ENCODE measurements at places on chromosomes 5 and 9.

- no peak for DNase-seq
These were observed 31.6 kb downstream of the DAP start for GRCh38 chr5:10729320-10730042.

DNA sequence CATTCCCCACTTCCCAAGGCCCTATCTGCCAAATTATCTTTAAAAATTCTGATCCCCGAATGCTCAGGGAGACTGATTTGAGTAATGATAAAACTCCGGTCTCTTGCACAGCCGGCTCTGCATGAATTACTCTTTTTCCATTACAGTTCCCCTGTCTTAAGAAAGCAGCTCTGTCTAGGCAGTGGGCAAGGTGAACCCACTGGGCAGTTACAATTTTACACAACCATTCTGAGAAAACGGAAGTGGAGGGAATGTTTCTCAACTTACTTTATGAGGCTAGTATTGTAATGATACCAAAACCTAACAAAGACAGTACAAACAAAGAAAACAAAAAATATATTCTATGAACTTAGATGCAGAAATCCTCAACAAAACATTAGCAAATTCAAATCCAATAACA lies 100.0 kb downstream of the MCTP1 start:
- no peak for DNase-seq

GRCh38 chr9:14911046-14911445 lies 818 bp upstream of the FREM1 start:
- no peak for DNase-seq

DNA sequence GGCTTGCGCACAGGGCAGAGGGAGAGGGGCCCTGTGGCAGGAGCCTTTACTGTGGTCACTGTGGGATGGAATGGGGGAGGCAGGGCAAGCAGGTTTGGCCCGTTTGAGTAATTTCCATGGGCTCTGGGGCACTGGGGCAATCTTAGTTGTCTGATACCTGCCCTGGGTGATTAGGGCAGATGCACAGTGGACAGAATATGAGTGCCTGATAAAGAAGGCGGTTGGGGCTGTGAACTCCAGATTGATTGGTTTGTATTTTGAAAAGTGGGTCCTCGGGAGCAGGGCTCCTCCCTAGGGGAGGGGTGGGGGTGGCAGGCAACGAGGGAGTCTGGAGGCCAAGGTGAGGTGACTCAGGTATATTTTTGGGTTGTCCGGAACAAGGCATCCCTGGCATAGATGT lies 247.5 kb downstream of the NSG2 start:
- DNase-seq, result no peak

DNA sequence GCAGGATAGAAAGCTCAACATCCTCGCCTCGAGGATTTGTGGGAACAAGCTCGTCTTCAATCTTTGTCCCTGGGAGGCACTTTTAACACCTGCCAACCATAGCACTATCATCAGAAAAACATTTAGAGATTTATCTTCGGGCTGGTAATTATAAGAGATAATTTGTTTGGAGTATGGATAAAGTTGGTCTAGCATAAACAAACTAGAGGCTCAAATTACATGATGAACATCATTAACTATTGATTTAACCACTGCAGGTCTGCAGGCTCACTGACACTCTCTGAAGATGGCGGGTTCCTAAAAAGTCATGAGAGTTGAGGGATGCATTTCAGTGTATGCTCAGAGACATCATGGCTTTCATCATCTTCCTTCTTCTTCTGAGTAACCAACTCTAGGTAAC lies 25.8 kb upstream of the PCA3 start:
- DNase-seq, result no peak

DNA sequence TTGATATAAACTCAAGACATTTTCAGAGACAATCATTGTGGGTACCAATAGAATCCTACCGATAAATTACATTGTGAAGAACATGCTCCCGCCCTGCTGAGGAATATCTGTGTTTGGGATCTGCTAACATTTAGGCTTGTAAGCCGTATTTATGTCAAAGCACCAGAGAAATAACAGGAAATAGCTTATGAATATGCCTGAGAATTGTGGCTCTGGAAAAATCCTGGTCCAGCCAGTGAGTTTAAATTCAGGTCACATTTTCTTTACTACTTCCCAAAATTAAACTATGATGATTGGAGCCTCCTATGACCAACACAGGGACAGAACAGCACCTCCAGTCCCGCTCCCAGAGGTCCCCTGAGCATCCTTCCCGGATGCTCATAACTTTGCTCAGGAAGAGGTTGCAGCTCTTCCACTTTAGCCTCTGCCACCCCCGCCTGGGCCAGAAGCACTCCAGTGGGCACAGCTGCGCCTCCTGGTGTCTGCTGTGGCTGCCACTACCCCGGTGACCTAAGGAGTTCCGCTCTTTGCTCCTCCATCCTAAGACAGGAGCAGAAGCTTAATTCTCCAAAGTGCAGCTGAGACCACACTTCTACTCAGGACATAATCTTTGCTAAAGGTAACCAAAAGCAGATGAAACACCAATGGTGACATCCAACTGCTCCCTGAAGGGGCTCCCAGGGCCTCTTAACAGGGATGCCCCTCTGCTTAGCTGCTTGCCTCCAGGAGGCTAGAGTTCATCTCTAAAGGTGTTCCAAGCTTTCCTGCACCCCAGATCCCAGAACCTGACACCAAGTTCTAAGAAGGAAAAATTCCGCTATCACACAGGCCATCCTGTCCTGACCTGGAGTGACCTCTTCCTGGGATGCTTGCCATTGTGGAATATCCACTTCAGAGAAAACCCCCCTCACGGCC lies 58.8 kb downstream of the SLC1A1 start:
- peak; percentile 6 for DNase-seq

DNA sequence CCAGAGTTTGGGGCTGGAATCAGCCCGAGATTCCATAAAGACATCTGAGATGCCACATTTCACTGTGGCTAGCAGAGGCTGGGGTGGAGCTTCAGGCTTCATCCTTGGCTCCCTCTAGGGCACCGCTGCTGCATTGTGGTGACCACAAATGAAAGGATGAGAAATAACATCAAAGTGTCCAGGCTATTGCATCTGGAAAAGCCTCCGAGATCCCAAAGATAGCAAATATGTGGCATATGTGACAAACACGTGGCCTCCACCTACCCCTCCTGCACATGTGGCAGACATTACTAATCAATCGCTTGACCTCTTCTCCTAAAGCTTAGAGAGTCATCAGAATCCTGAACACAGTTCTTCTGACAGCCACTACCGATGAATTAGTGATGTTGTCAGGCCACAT lies 4.5 kb downstream of the SPARC start:
- DNase-seq, result no peak

- no peak for DNase-seq
These were observed 40.2 kb downstream of the CERT1 start for GRCh38 chr5:75471193-75471592.

DNA sequence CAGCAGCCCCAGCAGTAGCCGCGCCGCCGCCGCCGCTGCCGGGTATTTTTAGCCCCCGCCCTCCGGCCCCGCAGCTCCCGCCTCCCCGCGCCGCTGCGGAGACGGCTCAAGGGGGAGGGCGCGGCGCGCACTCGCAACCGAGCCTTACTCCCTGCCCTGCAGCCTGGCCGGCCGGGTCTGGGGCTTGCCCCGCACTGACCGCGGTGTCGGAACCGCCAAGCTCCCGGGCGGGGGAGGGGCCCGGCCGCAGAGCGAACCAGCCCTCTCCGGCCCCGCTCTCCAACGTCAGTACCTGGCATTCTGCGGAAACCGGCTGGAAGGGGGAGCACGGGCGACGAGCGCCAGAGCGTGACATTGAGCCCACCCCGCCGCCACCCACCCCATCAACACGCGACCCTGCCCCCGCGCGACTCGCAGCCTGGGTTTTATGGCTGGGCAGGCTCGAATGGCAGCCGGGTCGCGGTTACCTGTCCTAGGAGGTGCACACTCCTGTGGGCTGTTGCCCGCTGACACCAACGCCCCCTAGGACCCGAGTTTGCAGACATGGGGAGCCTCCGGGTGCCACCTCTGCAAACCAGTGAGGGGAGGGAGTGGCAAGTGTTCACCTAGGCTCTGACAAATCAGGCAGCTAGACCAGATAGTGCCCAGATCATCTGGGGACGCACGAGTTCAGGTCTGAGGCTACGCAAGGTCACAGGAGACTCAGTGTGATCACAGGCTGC lies at the start of gene ACSL6:
ACSL6 (minus strand) TSS at position 37 of the 722 bp plus-strand sequence. CDS start 105 bp downstream, outside the sequence.
- DNase-seq, result no peak

DNA sequence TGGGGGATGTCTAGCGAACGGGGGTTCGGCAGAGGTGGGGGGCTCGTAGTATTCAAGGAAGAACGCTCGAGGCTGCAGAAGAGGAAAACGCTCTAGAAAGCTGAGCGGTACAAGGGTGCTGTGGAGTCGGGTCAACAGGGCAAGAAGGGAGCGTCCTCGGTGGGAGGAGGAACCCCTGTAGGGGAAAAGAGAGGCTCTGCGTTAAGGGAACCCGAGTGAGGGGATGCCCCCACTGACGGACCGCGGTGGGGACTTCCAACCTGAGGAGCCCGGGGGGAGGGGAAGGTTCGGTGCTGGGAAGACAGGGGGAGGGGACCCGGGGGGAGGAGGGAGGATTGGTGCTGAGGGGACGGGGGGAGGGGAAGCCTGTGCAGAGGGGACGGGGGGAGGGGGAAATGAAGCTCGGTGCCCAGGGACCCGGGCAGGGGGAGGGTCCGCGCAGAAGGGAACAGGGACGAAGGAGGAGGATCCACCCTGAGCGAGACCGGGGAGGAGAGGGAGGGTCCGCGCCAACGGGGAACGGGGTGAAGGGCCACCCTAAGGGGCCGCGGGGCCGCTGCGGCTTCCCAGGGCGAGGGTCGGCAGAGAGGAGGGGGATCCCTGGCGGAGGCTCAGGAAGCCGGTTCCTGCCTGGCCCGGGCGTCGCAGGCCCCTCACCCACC lies 621 bp downstream of the NR6A1 start:
- peak; percentile 19 for DNase-seq

- no peak for DNase-seq
These were observed 1.6 kb downstream of the NACC2 start for GRCh38 chr9:136093346-136093986.

GRCh38 chr9:98980291-98980690 lies 36.6 kb downstream of the COL15A1 start:
- no peak for DNase-seq

GRCh38 chr5:88480245-88480644 lies 211.6 kb upstream of the TMEM161B start:
- no peak for DNase-seq

- no peak for DNase-seq
These were observed 31.1 kb downstream of the SIL1 start for GRCh38 chr5:139167063-139167462.

DNA sequence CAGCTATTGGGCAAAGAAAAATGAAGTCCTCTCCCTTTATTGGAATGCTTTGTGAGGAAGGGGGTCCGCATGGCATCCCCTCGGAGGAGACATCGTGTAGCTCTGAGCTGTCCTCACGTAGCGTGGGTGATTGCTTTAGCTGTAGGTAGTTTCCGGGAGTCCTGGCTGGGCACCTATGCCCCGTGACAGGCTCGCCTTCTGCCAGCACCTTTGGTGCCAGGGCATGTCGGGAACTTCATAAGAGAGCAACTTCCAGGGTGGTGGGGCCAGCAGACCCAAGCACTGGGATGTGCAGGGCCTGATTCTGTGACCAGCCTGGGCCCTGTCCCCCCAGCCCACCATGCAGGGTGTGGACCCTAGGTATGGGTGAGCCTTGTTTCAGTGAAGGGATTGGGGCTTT lies 64.0 kb downstream of the WNK2 start:
- DNase-seq, result no peak

DNA sequence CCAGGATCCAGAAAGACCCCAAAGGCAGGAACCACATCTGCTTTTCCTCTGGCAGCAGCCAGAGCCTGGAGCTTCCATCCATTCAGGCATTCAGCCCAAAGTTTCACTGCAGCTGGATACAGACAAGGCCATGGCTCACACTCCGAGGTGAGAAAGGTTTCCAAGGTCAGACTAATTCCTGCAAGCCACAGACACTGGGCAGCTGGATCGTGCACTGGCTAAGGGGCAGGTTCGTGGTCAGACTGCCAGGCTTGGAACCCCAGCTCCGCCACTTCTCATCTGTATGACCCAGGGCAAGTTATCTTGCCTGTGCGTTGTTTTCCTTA lies 36.9 kb downstream of the SPOCK1 start:
- no peak for DNase-seq

DNA sequence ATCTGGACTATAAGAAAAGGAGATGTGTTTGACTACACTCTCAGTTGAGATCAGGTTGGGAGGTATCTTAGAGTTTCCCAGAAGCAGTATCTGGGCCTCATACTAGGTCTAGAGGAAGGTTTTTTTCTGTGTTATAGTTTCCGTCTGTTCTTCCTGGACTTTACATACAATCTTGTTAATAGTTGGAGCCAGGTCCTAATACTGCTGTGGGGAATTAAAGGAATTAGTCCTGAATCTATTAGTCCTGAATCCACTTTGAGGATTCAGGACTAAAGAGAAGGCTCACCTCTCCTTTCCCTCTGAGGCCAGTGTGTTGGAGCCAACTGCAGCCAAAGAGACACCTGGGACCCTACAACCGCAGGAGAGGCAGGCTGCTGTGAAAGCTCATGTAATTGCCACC lies 445.7 kb upstream of the CLINT1 start:
- DNase-seq, result no peak

DNA sequence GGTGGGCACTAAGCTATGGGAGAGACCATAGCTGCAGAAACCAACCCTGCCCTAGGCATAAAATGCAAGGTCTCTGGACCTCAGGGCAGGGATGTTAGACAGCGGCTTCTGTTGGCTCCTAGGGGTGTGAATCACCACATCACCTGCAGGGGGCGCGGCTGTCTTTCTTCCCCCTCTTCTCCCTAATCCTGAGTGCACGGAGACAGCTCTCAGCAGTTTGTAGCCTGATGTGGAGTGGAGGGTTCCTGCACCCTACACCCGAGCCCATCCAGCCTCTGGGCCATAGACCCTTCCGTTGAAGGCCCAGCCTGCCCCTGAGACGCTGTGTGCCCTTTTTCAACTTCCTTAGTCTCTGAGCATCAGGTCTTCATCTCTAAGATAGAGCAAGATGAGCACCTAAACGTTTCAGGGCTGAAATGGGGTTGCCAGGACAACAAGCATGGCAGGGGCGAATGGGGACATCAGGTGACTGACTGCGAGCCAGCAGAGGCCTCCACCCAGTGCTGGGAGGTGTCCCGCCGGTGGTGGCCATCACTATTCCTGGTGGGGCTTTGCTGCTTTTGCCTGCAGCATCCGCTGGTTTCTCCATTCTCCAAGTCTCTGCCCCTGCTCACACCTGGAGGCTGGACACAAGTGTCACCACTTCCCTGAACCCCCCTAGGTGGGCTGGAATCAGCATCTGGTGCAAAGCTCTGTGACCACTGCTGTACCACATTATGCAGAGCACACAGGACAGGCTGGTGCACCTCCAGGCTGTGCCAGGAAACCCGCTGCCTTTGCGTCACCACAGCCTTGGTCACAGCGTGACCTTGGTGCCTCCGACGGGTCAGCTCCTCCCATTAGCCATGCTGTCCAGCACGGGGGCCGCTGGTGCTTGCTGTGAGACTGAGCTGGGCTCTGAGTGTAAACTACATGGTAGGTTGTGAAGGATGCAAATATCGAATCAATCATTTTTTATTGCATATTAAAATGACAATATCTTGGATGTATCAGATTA lies 2.5 kb upstream of the SEC16A start:
- peak; percentile 91 for DNase-seq
